Endothelial cell of umbilical vein (primary cell): ENCODE measurements at places on chromosomes 12 and 14.

DNA sequence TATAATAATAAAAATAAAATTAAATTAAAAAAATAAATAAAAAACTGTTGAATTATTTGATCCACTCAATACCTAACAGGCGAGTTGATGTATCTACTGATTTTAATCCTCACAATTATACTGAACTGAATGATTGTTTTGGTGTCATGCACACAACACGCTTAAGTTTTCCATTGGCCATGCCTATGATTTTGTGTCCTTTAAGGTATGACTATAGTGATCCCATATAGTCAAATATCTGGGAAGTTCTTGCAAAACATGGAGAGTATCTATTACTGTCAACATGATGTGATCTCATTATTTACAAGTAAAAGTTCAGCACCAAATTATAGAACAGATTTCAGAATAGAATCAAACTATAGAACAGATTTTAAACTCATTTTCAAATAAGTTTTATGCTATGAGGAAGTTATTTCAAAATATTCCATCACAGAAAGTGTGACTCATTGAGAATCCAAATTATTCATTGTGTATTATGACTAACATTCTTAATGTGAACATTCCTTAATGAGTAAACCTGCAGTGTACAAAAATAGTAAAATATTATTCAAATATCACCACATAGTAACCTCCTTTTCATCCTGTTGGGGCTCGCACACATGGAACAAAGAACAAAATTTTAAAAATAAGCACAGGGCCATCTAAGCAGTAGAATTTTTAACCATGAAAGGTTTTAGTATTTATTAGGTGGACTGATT, 190.4 kb downstream of the SLC25A21 start:
- DNase-seq = peak; percentile 73

DNA sequence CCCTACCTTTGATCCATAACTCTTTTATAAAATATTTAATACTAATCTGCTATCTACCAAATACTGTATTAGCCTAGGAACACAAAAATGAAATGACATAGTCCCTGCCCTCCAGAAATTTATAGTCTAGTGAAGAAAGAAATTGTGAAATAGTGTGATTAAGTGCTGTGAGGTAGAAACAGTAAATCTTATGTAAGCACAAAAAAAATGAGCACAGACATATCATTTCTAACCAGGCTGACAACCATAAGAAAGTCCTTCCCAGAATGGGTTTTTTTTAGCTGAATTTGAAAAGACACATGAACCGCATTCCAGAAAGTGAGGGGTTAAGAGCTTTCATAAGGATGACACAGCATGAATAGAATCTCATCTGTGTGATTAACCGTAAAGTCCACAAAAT, 145.9 kb downstream of the SOX5 start:
- DNase-seq = no peak

- no peak for DNase-seq
Observed at GRCh38 chr14:25680934-25681333, 631.0 kb upstream of the STXBP6 start.

DNA sequence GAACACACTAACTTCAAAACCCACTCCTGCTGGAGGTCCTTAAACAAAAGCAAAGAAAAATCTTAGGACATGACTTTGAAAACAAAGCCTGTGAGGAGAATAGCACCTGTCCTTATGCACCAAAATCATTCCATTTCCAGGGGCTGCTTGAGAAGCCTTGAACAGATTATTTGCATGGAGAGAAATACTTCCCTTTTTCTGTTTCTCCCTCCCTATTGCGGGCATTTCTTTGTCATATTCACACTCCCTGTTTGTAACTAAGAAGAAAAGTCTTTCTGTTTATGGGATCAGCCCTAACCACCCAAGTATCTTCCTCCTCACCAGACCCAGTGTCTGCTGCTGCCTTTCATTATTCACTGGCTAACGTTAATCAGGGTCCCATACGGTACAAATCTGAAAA, 218.8 kb downstream of the DPF3 start:
- DNase-seq = no peak

- DNase-seq = no peak
Observed at GRCh38 chr12:116897476-116897875, 13.3 kb upstream of the FBXW8 start.

DNA sequence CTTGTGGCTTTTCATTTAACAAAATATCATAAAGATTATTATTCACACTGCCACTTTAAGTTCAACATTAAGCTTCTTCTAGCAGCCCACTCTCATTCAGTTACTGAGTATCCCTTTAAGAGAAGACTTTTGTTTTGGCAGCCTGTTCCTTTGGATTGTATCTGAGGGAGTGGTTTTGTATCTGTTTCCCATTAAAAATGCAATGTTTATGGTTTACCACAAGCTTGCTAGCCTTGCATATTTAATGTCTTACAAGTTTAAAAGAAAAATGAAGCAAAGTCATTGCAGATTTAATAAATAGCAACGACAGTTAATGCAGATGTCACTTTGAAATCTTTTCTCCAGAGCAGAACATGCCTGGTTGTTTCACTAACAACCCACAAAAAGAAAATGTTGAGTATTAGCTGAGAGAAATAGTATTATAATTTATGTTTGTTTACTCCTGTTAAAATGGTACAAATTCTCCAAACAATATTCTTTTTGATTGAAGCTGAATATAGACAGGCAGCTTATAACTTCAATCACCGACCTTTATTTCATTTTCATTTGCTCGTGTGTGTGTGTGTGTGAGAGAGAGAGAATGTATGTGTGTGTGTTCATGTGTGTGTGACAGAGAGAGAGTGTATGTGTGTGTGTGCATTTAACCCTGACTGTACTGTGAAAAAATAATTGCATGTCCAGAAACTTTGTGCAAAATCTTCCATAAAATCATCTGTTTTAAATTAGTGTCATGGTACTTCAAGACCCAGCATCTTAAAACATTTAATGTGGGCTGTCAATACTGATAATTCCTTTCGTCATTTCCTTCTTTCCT, 1.8 kb downstream of the DCN start:
- peak; percentile 41 for DNase-seq

DNA sequence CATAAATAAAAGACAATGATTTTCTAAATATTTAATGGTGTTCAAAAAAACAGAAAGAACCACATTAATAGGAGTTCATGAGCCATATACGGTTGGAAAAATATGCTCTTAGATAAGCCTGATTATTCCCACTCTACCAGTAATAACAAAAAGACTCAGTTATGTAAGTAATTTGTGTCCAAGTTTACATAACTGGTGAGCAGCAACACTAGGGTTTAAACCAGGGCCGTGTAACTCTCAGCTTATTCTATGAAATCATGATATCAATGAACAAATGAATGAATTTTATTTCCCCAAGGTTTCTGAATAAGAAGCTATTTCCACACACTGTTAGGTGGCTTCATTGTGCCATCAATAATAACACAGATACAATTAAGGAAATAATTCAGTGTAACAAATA, 98.3 kb downstream of the GARIN6 start:
- DNase-seq = no peak

DNA sequence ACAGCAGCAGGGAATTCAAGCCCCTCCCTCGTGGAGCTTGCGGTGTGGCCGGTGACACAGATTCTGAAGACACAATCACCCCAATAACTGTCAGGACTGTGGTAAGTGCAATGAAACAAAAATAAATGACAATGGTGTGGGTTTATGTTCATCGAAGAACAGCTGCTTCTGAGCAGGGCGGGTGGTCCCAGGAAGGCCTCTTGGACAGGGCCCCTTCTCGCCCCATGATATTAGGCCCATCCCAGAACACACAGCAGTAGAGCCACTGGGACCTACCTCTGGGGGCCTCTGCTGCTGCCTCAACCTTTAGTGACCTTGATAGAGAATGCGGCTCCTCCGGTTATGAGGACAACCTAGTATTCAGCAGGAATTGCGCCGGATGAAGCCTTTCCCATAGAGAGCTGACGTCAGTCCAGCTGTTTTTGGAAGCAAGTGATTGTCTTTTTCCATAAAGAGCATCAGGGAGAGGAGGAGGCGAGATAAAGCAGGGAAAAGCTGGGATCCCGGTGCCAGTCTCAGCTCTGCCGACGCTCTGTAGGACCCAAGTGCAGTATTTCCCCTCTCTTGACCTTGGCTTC, 84.1 kb upstream of the BCL11B start:
- DNase-seq = no peak

- no peak for DNase-seq
Observed at GRCh38 chr12:20125276-20125798, 243.0 kb upstream of the PDE3A start.

DNA sequence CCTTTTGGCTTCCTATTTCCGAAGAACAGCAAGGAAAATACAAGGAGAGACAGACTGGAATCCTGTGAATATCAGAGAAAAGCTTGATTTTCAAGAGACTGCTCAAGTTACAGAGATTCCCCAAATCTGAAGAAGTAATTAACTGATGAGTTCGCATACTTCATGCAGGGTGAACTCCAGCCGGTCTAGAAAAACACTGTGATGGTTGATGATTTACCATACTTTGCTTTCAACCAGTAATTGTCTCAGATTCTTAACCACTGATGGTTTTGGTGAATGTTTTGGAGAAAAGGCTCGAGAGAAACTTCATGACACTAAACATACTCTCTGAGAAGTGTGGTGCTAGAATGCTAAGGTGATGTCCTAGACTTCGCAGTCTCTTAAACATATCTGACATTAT, 4.4 kb upstream of the PLXNC1 start:
- no peak for DNase-seq

GRCh38 chr14:55332654-55333570, 61.7 kb downstream of the FBXO34 start:
- no peak for DNase-seq

- DNase-seq = peak; percentile 90
Observed at GRCh38 chr12:51905471-51906429, 1.6 kb upstream of the ACVRL1 start.

- DNase-seq = no peak
Observed at GRCh38 chr14:49732896-49733295, 35.1 kb upstream of the KLHDC2 start.

- no peak for DNase-seq
Observed at GRCh38 chr12:113633678-113634332, 162.1 kb upstream of the LHX5 start.

DNA sequence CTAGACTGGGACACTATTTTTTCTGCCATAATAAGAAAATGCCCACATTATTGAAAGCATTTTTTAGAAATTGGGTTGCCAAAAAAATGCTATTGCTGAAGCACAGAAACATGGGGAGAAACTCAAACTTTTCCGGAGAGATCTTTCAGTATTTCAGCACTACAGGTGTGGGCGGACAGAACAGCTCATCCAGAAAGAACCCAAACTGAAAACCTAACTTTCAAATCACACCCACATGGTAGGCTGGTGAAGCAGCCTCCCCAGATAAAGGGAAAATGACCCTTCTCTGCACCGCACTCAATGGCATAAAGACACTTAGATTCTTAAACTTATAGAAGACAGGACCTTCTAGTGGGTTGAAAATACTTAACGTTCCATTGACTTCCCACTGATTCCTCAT, 62.3 kb upstream of the TMPO start:
- DNase-seq = no peak

- DNase-seq = no peak
Observed at GRCh38 chr12:131131077-131131807, 177.5 kb downstream of the ADGRD1 start.

DNA sequence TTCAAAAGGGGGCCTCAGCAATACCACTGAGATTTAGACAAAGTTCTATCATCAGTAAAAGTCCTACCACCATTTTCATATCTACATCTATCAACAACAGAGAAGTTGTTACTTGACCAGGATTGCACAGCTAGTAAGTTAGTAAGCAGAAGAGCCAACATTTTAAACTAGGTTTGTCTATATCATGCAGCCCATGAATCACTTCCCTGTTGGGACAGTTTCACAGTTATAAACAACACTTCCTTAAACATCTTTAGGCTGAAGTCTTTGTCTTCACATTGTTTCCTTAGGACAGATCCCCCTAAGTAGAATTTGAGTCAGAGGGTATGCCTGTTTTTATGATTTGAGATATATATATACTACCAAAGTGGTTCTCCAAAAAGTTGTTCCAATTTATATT, 68.5 kb downstream of the DAO start:
- no peak for DNase-seq

GRCh38 chr14:77026166-77026929, 2.2 kb downstream of the IRF2BPL start:
- DNase-seq = peak; percentile 61

DNA sequence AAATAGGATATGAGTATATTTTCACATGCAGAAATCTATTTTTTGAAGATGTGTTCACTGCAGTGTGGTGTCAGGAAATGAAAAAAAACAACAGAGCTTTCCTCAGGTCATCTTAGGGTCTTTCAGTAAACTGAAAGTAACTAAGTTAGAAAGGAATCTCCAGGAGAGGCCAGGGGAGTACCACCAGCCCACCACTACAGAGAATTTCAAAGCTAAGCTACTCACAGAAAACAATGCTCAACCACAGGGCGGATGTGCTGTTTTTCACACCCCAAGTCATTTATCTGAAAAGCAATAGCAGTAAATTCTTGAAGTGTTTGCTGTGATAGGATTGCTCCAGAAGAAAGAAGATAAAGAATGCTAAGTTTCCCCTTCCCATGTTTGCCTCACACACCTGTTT, 79.0 kb downstream of the IFNG start:
- no peak for DNase-seq

- no peak for DNase-seq
Observed at GRCh38 chr12:49966511-49967041, 4.9 kb downstream of the AQP5 start.

- no peak for DNase-seq
Observed at GRCh38 chr14:96940009-96940408, 142.8 kb downstream of the VRK1 start.

DNA sequence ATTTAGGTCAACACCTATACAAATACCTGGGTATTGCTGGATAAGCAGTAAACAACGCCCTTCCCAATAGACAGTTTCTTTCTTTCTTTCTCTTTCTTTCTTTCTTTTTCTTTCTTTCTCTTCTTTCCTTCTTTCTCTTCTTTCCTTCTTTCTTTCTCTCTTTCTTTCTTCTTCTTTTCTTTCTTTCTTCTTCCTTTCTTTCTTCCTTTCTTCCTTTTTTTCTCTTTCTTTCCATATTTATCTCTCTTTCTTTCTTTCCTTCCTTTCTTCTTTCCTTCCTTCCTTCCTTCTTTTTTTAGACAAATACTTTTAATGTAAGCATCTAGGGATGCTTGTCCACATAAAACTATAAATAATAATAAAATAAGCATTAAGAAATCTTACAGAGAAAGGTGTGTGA, 123.2 kb downstream of the KCNK10 start:
- DNase-seq = no peak

GRCh38 chr14:104319491-104320241, 181.3 kb downstream of the KIF26A start:
- no peak for DNase-seq

- DNase-seq = peak; percentile 73
Observed at GRCh38 chr12:78886719-78887407, 22.3 kb downstream of the SYT1 start.

- no peak for DNase-seq
Observed at GRCh38 chr12:106123551-106124081, 15.1 kb downstream of the NUAK1 start.

DNA sequence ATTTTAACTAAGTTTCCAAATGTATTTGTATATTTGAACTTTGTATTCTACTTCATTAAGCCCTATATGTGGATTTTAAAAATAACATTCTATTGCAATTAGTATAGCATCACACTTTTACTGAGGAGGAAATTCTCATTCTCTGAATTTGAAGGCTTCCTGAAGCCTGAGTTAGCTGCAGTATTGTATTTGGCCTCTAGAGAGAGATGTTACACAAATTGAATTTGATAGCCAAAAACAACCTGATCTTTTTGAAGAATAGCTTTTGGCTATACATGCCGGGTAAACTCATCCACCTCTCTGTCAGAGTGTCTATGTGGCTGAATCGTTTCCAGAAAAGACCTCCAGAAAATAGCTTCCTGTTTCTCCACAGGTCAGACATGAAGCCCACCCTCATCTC, 316.5 kb upstream of the OR4E1 start:
- peak; percentile 15 for DNase-seq

GRCh38 chr12:105226219-105226618, 9.8 kb downstream of the APPL2 start:
- peak; percentile 90 for DNase-seq
